ENCODE measurements at places on chromosomes 6 and 20.

- DNase-seq, result no peak
Measured at GRCh38 chr20:57382516-57382915, 8.7 kb upstream of the RBM38 start.

GRCh38 chr20:40952136-40952535 is 76.5 kb upstream of the TOP1 start:
- no peak for DNase-seq

DNA sequence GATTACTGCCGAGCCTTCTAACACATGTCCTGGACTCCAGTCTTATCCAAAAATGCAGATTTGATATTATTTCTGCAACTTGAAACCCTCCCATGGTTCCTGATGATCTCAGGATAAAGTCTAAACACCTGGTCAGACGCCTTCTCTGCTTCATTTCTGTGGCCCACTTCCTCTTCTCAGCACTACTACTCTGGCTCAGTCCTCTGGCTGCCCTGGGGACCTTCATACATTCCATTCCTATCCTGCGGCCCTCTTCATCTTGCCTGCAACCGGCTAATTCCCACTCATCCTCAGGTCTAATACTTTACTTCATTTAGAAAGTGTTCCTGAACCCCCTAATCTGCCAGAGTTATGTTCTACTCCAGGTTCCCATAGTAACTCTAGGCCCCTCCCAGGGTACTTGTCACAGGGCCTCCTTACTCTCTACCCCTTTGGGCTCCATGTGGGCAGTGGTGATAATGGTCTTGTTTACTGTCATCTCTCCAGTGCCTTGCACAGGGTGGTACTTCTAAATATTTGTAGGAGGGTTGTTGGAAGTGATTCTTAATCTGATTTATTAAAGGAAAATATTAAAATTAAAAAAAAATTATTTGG is 18.9 kb downstream of the MAN1A1 start:
- DNase-seq, result no peak

- DNase-seq, result peak; percentile 95
Measured at GRCh38 chr20:34312544-34313217, 9.5 kb upstream of the AHCY start.

DNA sequence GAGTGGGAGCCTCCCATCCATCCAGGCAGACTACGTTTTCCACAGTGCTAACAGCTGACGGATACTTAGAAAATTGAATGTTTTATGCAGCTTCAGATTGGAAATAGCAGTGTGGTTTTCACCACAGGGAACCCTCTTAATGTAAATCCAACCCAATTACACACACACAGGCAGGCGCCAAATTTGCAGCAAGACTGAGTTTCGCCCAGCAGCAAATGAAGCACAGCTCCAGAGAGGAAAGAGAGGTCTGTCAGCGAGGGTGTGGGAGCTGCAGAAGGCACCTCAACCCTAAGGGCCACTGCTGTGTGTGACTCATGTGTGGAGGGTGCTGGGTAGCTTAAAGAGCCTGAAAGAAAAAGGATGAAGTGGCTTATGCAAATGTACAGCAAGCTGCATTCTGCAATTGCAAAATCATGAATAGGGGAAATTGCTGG is 365.7 kb downstream of the MAFB start:
- no peak for DNase-seq

GRCh38 chr20:9912858-9913434 is 74.1 kb upstream of the PAK5 start:
- peak; percentile 80 for DNase-seq
